ENCODE measurements at places on chromosomes 13 and 19.
A peak's percentile ranks its signal among the peaks of the same experiment; 100 is the strongest.

DNA sequence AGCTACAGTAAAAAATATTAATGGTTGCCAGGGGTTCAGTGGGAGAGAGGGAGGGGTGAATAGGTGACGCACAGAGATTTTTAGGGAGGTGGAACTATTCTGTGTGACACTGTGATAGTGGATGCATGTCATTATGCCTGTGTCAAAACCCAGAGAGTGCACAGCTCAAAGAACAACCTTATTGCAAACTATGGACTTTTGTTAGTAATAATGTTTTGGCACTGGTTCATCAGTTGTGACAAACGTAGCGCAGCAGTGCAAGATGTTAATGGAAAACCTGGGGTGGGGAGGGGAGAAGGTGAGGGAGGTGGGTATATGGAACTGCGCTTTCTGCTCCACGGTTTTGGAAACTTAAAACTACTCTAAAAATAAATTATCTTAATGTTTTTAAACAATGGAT, 134.6 kb upstream of the RFC3 start:
- no peak for DNase-seq

GRCh38 chr19:41638641-41639081, 11.8 kb upstream of the CEACAM4 start:
- peak; percentile 47 for DNase-seq

- no peak for DNase-seq
Measured at GRCh38 chr19:38977445-38978325, 2.1 kb upstream of the FBXO17 start.

DNA sequence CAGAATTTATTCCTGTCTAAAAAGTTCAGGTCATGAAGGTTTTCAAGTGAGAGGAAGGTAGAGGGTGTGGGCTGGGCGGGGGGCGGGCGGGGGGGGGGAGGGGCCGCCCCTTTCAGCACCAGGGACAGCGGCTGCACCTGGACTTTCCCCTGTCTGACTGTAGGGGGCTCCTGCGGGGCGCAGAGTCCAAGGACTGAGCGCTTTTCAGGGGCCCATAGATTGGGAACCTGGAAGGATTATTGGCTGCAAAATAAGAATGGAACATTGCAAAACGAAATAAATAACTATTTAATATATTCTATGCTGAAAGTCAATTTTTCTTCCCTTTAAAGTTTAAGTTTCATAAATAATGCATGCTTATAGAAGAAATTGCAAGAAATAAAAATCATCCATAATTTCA, 8.9 kb upstream of the CYP4F3 start:
- no peak for DNase-seq

DNA sequence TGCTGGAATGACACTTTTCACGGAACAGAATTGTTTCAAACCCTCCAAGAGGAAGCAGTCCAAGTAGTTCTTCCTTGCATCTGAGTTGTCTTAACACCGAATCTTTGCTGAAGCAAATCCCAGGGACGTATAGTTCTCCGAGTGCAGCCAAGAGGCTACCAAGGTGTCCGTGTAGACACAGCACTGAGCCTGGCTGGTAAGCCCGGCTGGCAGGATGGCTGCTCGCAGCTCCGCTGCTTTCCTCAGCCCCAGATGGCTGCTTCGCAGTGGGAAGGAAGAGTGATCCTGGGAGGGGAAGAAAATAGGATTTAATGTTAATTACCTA, 105.0 kb downstream of the SLC7A1 start:
- no peak for DNase-seq

- DNase-seq = no peak
Measured at GRCh38 chr19:48237057-48237456, 18.7 kb downstream of the CARD8 start.

- DNase-seq = no peak
Measured at GRCh38 chr13:20195801-20196200, 3.1 kb upstream of the GJB2 start.

DNA sequence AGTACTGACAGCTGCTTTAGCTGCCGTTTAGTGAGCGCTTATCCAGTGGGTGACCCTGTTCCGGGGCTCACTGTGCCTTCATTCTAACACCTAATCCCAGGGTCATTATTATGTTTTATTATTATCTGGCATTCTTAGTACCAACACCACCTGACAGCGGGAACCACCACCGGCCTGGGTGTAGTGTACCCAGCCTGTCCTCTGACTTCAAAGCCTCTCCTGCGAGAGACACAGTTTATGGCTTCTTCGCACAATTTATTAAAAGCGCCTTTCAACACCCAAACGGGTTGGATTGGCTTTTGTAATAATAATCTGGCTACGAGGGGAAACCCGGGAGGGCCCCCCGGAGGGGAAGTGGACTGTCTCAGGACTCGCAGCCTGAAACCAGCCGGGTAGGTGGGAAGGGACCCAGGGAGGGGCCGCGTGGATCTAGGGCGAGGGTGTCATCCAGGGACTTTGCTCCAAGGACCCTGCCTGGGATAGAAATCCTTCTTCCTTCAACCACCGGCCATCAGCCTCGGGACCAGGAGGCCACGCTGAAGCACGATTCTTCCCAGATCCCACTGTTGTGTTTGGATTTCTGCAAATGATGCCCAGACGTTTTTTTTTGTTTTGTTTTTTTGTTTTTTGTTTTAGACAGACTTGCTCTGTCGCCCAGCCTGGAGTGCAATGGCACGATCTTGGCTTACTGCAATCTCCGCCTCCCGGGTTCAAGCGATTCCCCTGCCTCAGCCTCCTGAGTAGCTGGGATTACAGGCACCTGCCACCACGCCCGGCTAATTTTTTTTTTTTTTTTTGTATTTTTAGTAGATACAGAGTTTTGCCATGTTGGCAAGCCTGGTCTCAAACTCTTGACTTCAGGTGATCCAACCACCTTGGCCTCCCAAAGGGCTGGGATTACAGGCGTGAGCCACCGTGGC, 1.6 kb upstream of the ZBTB7A start:
- peak; percentile 50 for DNase-seq

DNA sequence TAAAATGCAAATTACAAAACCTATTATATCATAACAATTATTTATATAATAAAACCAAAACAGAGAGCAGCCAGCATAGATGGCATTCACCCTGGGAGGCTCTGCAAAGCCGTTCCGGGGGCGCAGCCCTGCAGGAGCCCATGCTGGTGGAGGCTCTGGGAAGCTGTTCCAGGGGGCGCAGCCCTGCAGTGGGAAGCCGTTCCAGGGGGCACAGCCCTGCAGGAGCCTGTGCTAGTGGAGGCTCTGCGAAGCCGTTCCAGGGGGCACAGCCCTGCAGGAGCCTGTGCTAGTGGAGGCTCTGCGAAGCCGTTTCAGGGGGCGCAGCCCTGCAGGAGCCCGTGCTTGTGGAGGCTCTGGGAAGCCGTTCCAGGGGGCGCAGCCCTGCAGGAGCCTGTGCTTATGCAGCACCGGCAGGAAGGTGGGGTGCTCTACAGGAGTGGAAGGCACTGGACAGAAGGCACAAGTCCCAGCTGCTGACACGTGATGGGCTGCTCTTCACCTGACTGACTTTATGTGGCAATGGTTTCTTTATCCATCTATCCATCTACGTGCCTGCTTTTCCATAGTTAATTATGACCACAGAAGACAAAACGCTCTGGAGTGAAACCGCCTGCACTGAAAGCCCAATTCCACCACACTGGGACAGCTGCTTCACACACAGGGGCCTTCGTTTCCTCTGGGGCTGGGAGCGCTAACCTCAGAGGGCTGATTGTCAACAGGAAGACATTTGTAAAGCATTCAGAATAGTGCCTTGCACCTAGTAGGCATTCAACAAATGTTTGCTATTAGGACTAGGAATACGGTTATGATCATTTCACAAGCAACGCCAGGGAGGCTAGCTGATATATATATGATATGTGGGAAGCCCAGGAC, 23.7 kb downstream of the PCID2 start:
- no peak for DNase-seq

DNA sequence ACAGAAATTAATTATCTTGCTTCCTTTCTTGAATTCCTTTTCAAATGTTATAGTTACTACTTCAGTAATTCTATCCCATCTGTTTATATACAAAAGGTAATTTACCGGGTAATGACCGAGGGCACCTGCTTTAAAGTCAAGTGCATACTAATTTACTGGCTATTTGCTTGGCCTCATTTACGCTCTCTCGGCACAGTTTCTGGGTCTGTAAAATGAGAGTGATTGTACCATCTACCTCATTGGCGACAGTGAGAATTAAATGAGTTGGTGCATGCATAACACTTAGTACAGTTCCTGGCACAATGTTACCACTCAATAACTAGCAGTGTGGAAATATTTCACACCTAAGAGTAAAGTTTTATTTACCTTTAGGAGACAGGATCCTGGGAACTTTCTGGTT, 111.6 kb downstream of the GGACT start:
- DNase-seq = no peak

DNA sequence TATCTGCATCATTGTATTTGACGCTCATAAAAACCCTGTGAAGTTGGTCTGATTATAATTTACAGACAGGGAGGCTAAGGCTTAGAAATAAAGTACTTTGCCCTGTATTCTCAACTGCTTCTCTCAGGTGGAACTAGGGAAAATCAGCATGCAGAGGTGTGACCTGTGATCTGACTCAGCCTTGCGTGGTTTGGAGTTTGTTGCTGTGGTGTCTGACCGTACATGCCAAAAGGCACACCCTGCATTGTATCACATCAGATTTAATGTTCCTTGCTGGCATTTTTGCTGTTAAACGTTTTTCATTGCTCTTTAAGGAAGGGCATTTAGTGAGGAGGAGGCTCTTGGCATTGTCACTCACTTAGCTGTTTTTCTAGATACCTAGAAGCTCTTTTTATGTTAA, 58.8 kb upstream of the C1QTNF9B start:
- no peak for DNase-seq

- no peak for DNase-seq
Measured at GRCh38 chr13:48592688-48593049, 59.8 kb upstream of the RCBTB2 start.

- no peak for DNase-seq
Measured at GRCh38 chr19:1668486-1669270, 16.3 kb upstream of the TCF3 start.

GRCh38 chr19:22137791-22138190, 59.0 kb downstream of the ZNF676 start:
- DNase-seq = no peak

GRCh38 chr19:10226021-10226375, 5.1 kb downstream of the S1PR2 start:
- no peak for DNase-seq

All from CD14-positive monocyte (primary cell).